ENCODE measurements at places on chromosomes 2 and 18.
A peak's percentile ranks its signal among the peaks of the same experiment; 100 is the strongest.

DNA sequence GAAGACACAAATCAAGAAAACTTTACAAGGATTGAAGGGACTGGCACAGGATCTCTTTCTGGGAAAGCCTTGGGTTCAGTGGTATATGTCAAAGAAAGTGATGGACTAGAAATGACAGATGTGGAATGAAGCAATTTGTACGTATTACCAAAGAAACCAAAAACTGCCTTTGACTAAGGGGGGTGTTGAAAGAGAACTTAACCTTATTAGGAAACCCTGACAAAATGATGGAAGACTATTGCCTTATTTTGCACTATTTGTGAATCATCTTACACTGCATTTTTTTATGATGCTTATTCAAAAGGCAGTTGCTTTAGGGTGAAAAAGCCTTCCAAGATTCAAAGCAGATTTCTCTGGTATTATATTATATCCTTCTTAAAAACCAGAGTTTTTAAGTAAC lies 4.0 kb downstream of the TSGA10 start:
- ATAC-seq, result no peak

- ATAC-seq, result peak; percentile 98
Measured at GRCh38 chr18:12278741-12279682, 24.9 kb downstream of the CIDEA start.

GRCh38 chr2:239017491-239018098 lies 169.7 kb downstream of the TWIST2 start:
- no peak for ATAC-seq

DNA sequence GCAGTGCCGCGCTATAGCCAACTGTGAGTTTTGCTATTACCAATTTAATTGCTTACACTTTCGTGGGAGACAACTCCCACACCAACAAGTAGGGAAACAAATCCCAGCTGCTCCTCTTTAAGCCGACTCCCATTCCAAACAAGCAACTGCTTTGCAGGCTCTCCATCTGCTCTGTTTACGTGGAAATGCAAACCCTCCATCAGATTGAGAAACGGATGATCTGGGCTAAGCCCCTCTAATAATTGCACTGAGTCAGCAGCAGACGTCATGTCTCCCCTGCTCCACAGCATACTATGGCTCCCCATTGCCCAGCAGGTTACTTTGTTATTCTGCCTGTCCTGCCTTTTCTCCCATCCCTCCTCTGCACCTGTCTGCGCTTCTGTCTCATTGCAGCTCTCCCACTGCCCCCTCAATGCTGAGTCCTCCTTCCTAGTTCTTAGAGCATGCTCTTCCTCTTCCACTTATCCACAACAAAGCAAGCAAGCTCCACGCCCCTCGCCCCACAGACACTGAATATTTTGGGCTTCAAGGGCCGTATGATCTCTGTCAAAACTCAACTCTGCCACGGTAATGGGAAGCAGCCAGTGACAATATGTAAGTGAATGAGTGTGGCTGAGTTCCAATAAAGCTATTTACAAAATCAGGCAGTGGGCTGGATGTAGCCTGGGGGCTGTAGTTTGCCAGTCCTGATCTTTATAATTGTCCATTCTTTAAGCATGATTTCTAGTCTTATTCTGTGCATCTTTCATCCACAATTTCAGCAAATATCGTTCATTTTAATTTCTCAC lies 39.5 kb upstream of the ARL4C start:
- ATAC-seq, result no peak

GRCh38 chr18:7259475-7259874 lies 28.6 kb downstream of the LRRC30 start:
- ATAC-seq, result peak; percentile 34

DNA sequence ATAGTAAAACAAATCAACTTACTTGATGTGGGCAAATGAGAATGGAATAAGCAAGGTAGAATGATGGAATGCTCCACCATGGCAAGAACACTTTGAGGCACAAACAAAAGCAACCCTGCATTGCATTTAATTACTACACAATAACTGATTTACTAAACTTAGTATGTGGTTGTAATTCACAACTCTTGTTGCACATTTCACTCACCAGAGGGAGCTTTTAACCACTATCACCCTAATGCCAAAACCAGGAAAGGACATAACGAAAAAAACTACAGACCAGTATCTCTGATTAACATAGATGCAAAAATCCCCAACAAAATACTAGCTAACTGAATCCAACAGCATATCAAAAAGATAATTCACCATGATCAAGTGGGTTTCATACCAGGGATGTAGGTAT lies 659.8 kb downstream of the CPS1 start:
- no peak for ATAC-seq

GRCh38 chr2:34266908-34267697 lies 668.0 kb upstream of the FAM98A start:
- no peak for ATAC-seq

GRCh38 chr18:78937166-78937565 lies 42.5 kb upstream of the SALL3 start:
- no peak for ATAC-seq

GRCh38 chr2:72770879-72771461 lies 54.9 kb downstream of the EXOC6B start:
- no peak for ATAC-seq

- peak; percentile 8 for ATAC-seq
Measured at GRCh38 chr2:55519938-55520885, 694 bp downstream of the CFAP36 start.

GRCh38 chr2:68320118-68320641 lies 431 bp upstream of the CNRIP1 start:
- ATAC-seq, result no peak

DNA sequence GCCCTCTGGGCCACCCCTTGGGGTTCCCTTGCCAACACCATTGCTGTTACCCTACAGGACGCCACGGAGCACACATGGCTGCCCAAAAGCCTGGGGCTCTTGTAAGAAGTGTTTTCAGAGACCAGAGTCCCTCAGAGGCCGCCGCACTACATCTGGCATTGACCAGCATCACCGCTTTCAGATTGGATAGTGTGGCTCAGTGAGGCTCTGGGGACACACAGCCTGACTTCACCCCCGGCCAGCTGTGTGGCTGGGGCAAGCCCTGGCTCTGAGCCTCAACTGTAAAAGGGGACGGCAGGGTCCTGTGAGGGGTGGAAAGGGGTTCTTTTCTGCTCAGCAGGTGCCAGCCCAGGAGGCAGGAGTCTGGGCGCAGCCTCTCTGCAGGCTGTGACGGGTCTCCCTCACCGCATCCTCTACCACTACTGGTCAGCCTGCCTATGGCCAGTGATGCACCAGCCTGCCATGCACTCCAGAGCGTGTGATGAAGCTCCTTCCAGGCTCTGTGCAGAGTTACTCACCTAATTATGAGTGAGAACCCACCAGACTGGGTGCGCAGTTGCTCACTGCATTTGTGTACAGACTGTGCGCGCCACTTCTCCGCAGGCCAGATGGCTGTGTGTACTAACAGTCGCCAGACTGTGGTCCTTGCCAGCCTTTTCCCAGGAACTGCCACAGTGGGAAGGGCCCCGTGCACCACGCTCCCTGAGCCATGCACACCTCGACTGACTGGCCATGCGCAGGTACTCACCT lies 10.7 kb upstream of the OTOF start:
- no peak for ATAC-seq

- ATAC-seq, result no peak
Measured at GRCh38 chr18:12035481-12035880, 54.2 kb downstream of the IMPA2 start.

GRCh38 chr2:68414452-68414851 lies 49.4 kb downstream of the PLEK start:
- ATAC-seq, result no peak

- no peak for ATAC-seq
Measured at GRCh38 chr2:190912726-190913125, 32.1 kb downstream of the GLS start.

DNA sequence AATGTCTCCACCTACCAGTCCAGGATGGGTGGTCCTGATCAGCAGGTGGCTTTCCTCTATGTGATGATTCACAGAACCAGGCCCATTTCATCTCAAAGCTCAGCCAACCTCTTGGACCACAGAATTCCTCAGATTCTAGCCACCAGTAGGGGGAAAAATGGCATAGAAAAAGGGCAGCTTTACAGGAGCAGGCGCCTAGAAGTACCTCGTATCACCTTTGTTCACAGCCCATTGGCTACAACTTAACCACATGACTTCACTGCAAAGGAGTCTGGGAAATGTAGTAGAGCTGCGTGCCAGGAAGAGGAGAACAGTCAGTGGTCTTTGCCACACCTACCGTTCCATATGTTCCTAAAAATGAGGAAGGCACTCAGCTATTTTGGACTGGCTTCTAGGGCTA lies 62.8 kb upstream of the DTNA start:
- no peak for ATAC-seq

GRCh38 chr2:190627448-190628412 lies 21.2 kb upstream of the NAB1 start:
- peak; percentile 72 for ATAC-seq

GRCh38 chr2:101125374-101125773 lies 25.8 kb downstream of the TBC1D8 start:
- no peak for ATAC-seq

GRCh38 chr2:209456489-209456888 lies 32.6 kb downstream of the MAP2 start:
- no peak for ATAC-seq

DNA sequence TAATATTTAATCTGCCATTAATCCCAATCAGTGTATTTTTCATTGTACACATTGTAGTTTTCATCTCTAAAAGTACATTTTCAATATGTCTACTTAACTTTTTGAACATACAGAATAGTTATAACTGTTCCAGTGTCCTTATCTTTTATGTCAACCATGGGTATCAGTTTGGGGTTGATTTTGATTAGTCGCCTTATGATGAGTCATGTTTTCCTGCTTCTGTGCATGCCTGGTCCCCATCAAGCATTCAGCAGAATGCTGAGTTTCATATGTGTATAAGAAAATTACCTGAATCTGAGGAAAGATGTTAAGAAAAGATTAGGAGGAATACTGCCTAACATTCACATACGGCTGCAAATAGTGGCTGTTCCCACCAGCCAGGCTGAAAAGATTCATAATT lies 17.7 kb downstream of the SPDYA start:
- ATAC-seq, result no peak

GRCh38 chr2:158647436-158648231 lies 147.5 kb upstream of the DAPL1 start:
- no peak for ATAC-seq

GRCh38 chr2:48070415-48070814 lies 164.1 kb upstream of the FBXO11 start:
- no peak for ATAC-seq

DNA sequence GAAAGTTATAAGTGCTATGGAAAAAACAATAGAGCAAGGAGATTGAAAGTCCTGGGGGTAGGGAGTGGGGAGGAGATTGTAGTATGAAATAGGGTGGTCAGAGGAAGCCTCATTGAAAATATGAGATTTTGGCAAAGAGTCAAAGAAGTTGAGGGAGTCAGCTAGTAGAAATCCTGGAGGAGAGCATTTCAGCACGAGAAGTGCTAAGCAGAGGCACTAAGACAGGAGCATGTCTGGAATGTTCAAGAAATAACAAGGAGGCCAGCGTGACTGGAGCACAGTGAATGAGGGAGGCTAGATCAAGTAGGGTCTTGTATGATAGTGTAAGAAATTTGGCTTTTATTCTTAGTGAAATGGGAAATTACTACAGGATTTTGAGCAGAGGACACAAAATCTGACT lies 2.1 kb upstream of the TSPYL6 start:
- ATAC-seq, result no peak

GRCh38 chr18:47873625-47874024 lies 56.8 kb downstream of the SMAD2 start:
- ATAC-seq, result no peak

GRCh38 chr2:161158882-161159281 lies 1.3 kb upstream of the TANK start:
- no peak for ATAC-seq

GRCh38 chr2:2850218-2850755 lies 519.2 kb upstream of the MYT1L start:
- no peak for ATAC-seq

- ATAC-seq, result no peak
Measured at GRCh38 chr2:103784261-103784660, 1022.4 kb downstream of the TMEM182 start.

GRCh38 chr2:214076527-214076926 lies 334.3 kb upstream of the VWC2L start:
- ATAC-seq, result no peak

- ATAC-seq, result peak; percentile 51
Measured at GRCh38 chr2:38654528-38655381, 11.2 kb upstream of the GALM start.

GRCh38 chr2:224722770-224723169 lies 6.6 kb upstream of the CCDC195 start:
- ATAC-seq, result no peak

GRCh38 chr2:111005307-111005706 lies 115.4 kb upstream of the BCL2L11 start:
- ATAC-seq, result no peak

DNA sequence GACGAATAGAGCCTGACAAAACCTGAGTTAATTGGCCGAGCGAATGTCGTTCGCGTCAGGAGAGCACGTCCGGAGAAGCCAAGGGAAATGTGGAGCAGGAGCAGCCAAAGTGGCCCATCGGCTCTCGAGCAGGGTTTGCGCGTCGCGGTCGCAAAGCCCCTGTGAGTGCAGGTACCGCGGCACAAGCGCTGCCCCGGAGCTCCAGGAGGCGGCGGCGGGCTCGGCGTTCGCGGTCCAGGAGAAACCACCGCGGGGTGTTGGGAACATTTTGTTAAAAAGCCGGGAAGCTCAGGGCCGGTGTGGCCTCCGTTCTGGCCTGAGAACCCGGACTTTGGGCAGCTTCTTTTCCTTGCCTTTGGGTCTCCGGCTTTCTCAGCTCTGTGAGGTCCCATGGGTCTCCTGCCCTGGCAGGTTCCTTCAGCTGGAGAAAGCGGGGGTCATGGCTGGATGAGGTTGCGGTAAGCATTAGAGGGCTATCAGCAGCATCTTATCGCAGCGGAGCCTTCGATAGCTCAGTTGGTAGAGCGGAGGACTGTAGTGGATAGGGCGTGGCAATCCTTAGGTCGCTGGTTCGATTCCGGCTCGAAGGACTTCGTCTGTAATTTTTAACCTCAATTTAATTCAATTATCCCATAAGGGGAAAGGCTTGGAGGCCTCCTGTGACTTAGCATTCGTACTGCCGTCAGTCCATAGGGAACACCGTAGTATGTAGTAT lies 1.0 kb upstream of the AGBL5 start:
- peak; percentile 83 for ATAC-seq

DNA sequence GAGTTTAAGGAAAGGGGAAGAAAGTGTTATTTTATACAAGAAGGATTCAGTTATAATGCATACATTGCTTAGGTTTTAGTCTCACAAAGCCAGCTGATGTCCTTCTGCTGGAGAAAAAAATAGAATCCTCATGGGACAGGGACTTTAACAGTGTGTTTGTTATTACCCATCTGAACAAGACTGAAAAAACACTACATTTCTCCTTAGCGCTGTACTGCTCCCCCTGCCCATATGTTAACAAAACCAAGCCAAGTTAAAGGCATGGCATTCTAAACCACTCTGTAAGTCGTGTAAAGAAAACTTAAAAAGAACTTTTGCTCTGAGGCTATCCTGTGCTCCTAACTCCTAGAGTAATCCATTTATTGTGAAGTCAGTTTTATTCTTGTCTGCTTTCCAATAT lies 102.6 kb upstream of the NYAP2 start:
- no peak for ATAC-seq

- no peak for ATAC-seq
Measured at GRCh38 chr18:9735238-9735637, 27.1 kb downstream of the RAB31 start.
